ENCODE measurements at places on chromosomes 1 and 21.

- no peak for DNase-seq
These were observed 13.3 kb downstream of the MAPKAPK2 start for GRCh38 chr1:206698011-206698410.

DNA sequence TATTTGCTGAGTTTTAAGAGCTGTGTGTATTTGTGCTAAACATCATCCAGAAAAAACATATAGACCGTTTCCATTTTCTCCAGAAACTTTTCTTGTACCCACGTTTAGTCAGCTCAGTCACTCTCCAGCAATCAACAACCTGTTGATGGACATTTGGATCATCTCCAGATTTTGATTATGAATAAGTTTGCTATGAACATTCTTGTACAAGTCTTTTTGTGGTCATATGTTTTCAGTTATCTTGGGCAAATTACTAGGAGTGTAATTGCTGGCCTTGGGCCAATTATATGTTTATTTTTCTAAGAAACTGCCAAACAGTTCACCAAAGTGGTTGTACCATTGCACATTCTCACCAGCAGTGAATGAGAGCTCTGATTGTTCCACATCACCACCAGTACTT, 221.8 kb downstream of the CENPF start:
- no peak for DNase-seq

GRCh38 chr1:91804546-91805023, 81.4 kb downstream of the TGFBR3 start:
- no peak for DNase-seq

DNA sequence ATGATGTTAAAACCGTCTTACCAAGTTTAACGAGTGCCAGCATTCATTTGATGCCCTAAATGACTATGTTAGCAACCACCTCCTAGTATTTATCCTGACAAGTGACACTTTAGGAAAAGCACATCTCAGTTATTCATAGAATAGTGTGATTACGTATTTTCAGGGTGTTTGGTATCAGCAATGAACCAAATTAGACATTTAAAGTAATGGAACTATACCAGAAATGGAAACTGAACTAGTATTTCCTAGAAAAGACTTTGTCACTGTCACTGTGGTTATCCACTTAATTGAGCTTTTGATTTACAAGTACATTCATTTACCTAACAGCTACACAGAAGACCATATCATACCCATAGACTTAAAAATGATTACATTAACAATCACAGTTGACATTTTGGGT, 3.6 kb upstream of the IL12RB2 start:
- DNase-seq = no peak

DNA sequence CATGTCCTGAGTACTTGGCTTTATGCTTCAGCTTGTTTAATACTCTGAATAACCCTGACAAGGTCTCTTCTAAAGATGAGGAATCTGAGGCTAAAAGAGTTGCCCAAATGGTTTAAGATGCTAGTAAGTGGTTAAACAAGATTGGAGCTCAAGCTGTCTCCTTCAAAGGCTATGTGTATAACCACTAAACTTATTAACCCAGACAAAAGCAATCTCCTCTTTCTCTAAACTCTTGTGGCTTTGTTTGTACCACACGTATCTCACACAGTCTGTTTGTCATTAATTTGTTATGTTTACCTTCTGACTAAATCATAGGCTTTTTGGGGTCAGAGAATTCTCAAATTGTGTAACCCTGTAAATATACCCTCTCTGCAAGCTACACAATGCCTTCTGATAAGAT, 89.9 kb downstream of the HMCN1 start:
- DNase-seq = no peak

DNA sequence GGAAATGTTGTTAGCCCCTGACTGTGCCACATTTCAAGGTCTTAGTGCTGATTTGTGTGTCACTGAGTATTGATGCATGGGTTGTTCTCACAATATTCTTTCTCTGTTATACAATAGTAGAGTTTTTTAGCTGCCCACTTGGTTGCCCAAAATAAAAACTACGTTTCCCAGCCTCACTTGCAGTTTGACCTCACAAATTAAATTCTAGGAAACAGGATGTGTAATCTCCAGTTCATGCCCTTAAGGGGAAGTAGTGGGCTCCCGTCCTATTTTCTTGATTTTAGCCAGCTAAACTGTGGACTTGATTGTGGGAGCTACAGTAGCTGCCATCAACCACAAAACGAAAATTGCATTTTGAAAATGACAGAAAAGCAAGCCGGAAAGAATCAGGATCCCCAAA, 27.3 kb upstream of the LAMC1 start:
- DNase-seq = no peak

- no peak for DNase-seq
These were observed 83.4 kb downstream of the PSMG1 start for GRCh38 chr21:39099859-39100258.

DNA sequence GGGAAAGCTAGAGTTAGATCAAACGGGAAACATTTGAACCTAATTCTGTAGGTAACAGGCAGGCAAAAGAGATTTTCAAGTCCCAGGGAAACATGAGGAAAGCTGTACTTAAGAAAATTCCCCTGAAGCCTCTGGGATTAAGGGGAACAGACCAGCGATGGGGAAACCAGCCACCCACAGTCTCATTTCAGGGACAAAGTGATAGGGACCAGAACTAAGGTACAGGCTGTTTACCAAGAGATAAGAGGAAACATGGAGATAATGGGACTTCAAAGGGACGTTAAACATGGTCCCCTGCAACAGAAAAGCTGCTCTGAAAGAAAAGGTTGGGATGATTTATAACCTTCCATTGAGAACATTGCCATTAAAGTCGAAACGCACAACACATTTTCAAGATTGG, 84.4 kb downstream of the NTPCR start:
- DNase-seq = no peak

- no peak for DNase-seq
These were observed 70.7 kb downstream of the KCNJ6 start for GRCh38 chr21:37845535-37845934.

- DNase-seq = no peak
These were observed 71.0 kb downstream of the TOMM20 start for GRCh38 chr1:235057385-235058306.

DNA sequence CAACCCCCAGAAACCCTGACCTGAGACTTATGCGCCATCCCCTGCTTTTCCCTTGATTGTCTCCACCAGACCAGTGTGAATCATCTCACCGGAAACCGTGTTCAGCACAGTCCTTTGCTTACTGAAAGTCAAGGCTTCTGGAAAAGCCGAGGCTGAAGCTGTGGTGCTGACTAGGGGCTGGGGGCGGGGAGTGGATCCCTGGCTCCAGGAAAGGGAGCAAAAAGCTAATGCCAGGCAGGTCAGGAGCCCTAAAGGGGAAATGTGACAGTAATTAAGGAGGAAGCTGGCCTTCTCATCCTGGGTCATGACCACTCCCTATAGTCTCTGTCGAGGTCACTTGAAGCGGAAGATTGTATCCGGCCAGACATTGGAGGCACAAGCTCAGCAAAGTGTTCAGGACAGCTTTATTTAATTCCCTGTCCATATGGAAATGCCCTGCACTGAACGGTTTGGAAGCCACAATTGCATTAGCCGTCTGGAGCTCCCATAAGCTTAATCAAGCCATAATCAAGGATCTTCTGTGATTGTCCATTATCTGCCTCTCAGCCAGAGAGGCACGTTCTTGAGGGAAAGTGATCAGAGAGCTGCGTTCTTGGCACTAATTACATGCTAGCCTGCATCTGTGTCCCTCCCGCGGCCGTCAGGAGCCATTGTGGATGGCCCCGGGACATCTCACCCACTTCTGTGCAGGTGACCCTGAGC, 403.6 kb downstream of the RRAGC start:
- DNase-seq = no peak

DNA sequence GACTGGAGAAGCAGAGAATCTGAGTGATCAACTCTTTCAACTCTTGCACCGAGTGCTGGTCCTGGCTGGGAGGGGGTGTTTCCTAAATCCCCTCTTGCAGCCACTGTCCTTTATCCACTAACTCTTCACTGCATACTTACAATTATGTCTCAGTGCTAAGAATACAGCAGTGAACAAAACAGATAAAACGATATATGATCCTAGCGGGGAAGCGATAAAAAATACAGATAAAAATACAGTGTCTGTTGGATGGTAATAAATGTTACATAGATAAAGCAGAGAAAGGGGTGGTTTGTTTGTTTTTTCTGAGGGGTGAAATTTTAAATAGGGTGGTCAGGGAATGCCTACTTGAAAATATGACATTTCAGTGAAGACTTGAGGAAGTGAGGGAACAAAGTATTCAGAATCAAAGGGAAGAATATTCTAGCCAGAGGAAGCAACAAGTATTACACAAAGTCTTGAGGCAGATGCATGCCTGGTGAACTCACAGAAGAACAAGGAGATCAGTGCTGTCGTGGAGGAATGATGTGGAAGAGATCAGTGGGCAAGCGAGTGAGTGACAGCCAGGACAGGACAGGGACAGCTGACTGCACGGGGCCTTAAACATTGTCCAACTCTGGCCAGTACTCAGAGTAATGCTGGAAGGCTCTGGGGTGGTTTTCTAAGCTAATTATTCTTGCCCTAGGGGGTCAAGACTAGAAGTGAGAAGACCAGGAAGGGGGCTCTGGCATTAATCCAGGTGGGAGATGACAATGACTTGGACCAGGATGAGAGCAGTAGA, 110.0 kb downstream of the APP start:
- DNase-seq = no peak

DNA sequence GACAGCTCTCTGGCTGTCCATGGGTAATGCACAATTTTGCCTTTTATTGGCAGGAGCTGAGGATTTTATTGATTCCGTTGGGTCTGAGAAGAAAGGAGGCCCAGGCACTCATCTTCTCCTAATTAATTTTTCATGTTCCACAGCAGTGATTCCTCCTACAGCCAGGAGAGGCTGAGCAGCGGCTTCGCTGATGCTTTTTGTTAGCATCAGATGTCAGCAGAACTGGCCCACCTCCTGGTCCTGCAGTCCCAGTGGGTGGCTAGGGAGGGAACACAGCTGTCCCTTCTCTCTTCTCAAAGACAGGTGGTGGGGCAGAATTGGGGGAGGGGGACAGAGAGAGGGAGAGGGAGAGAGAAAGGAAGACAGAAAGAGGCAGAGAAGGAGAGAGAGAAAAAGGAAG, 5.7 kb downstream of the MT1HL1 start:
- DNase-seq = no peak

DNA sequence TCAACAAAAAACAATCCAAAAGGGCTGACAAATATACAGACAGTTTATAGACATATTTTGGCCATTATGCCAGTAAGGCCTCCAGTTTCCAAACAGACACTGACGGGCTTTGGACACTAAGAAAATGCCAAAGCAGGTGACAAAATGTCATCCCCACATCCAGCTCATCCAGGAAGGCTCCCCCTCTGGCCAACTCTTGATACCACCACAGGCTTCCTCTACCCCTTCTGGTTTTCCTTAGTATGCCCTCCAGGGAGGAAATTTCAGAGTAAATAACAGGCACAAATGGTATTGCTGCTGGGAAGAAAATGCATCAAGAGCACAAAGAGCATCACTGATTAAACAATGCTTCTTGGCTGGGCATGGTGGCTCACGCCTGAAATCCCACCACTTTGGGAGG, 225.3 kb downstream of the VAV3 start:
- DNase-seq = no peak

DNA sequence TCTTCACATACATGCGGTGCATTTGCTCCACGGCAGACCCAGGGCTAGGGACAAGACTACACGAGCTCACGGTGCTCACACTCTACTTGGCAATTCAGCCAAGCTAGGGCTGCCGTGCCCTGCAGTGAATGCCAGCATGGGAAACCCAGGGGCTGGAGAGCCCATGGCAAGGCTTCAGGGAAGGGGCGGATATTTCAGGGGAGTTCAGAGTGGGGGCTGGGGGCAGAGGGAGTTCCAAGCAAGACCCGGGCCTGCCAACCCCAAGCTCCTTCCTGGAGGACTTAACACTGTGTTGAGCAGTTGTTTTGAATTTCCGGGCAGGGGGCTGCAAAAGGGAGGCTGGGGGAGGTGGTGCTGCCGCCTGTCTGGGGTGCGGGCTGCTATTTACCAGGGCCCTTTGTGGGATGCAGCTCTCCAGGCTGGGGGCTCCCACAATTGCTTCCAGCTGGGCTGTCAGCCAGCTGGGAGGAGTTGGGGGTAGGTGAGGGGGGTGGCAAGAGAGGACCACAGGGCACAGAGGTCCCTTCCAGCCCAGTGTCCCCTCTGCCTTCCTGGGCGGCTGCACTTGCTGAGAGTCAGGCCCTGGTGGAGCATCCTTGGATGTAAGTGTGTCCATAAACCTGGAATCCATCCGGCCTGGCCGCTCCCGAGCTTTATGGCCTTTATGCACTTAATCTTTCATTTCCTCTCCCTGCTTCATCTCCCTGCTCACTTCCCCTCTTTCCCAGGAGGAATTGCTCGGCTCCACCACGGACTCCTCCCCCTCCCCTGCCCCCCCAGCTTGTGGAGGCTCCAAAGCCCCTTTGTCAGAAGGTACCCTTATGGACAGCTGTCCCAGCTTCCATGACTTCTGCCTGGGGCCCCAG, 55.8 kb upstream of the SSBP3 start:
- no peak for DNase-seq

DNA sequence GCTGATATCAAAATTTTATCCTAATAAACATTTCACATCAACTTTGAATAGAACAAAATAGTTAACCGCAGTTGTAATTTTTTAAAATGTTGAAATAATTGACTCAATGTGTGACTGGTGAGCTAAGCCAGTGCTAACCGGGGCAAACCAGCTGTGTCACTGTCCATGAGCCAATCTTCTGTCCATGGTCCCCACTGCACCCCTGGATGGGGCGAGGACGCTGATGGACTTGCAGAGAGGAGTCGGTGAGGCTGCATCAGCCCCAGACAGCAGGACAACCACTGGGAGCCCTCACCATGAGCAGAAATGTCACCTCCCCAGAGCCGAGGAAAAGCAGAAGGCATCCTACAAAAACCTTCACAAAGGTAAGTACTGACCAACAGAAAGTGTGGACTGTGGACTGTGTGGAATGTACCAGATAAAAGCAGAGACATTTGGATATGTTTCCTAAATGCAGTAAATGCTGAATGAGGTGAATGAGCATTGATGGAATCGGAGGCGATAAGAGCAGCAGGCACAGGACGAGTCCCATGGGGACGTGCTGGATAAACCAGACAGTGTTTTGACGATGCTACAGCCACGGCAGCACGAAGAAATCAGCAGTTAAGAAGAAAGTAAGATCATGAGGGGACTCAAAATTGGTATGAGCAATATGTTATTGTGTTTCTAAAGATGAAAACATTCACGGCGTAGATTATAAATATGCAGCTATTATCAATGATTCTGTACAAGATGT, 115.0 kb upstream of the BACE2 start:
- DNase-seq = no peak

DNA sequence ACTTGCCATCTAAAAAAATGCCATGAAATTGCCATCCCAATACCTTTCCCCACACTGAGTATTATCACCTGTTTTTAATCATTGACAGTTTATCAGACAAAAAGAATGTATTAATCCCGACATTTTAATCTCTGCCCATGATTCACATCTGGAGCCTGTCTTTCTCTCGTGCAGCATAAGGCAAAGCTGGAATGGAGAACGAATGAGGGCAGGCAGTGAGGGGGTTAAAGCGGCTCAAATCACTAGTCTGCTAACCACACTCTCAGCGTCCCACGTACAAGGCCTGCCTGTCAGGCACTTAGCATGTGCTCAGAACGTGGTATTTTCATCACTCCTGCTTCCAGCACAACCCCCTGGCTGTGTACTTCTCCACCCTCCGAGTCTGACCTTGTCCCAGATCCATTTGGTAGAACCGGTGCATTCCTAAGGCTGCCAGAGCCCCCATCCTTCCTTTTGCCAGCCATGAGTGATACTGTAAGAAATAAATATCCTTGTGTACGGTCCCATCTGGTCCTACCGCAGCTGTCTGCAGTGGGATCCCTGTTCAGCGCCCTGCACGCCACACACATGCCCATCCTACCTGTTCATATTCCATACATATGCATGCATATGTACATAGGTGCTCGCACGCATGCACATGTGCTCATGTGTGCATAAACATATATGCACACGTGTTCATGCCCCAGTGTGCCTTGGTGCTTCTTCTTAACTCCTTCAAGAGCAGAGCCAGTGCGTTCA, 34.6 kb upstream of the FHAD1 start:
- DNase-seq = no peak

All from fibroblast of skin of left quadriceps (primary cell).